ENCODE measurements at places on chromosomes 4 and X.

- DNase-seq = no peak
Measured at GRCh38 chr4:39435659-39436563, 22.8 kb downstream of the RPL9 start.

DNA sequence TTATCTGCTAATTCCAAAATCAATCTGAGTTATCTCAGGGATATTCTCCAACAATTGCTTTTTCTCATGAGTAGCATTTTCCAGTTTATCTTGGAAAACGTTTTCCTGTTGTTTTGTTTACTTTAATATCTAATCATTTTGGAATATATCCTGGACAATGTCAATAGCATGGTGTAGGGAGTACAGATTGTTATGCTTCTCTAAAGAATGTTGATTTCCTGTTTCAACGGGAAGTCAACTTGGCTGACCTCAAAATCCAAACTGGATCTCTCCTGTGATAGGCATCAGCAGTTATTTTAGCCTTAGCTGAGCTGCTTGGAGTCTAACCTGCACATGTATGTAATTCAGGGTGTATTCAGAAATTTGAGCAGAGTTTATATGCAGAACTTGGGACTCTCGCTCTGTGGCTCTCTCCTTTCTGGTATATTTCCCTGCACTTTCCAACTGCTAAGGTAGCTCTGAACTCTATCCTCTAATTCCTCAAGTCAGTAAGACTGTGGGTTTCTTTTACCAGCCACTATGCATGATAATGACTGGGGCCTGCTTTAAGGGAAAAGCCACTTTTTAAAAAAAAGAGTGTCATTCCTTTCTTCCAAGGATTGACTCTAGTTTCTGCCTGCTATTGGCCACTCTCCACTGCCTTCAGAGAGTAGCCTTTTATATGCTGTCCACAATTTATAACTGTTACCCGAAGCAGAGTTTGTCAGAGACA, 7.7 kb downstream of the PRSS48 start:
- no peak for DNase-seq

DNA sequence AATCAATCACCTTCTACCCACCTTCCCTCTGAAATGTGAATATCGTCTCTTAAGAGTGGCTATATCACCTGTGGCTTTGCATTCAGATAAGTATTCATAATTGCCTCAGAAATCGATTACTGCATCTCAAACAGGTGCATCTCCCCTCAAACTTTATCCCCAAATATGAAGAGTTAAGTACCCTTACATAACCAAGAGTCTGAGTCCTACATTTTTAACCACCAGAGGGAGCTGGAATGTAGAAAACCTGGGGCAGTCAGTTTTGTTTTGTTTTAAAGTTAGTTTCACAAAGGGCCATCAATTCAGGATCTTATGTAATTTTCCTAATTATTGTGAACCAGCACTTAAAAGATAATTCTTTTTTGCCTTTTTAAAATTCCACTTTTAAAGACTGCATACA, 5.7 kb downstream of the TCEANC start:
- DNase-seq = no peak

DNA sequence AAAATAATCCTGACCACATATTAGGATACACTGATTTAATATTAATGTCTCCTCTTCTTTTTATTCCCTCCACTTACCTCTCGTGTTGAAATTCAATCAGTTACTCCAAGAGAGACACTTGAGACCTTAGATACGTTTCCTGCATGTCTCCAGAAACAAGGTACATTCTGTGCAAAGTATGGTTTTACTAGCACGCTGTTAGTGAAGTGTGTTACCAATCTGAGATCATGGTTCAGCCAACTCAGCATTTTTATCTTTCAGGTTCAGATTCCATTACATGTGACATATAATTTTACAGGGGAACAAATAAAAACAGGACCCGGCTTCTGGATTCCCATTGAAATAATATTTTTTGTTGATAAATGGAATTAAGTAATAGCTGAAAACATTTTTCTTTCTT, 32.2 kb downstream of the PDLIM5 start:
- no peak for DNase-seq

DNA sequence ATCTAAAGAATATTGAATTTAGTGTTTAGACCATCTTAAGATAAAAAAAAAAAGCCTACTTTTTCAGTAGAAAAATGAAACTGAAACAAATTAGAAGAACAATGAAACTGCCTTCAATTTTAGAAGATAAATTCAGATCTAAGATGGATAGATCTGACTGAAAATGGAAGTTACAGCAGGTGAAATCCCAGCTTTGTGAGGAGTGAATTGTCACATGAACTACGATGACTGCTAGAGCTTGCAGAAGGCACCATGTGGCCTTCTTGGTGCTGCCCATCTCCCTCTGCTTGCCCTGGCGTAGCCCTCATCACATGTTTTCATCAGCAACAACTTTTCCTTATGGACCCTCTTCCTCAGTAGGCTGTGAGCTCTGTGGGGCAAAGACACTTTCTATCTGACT, 51.4 kb upstream of the EMCN start:
- no peak for DNase-seq

DNA sequence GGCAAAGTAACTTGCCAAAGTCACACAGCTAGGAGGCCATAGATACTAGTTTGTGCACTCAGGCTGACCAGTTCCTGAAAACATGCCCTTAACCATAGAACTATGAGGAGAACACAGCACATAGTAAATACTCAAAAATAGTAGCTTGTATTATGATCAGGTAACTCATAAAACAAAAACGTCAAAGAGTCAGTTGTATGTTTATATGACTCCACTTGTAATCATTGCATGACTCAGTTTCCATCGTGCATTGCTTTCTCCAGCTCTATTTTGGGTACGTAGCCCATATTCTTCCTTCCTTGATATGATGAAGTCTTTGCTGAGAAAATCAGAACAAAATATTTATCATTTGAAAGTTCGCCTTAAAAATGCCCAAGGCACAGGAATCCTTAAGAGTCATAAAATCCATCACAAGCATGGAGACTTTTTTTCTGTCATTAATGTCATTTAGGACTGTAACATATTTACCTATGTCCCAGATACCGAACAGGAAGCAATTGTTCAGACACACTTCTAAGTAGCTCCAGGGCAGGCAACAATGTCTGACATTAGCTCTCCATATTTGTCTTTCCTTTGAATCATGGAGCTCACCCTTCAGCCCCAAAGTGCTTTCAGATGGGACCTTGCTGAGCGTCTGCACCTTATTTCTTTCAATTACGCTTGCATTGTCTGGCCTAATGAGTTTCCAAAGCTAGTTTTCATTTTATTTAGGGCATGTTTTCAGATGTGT, 11.2 kb upstream of the MID1 start:
- DNase-seq = no peak

GRCh38 chr4:130393231-130393630, 1297.3 kb downstream of the C4orf33 start:
- no peak for DNase-seq

- DNase-seq = no peak
Measured at GRCh38 chrX:147226801-147227200, 412.3 kb upstream of the CXorf51A start.

GRCh38 chrX:19440713-19441112, 74.6 kb downstream of the MAP3K15 start:
- DNase-seq = no peak

GRCh38 chrX:22526339-22526738, 253.6 kb downstream of the CBLL2 start:
- DNase-seq = no peak

DNA sequence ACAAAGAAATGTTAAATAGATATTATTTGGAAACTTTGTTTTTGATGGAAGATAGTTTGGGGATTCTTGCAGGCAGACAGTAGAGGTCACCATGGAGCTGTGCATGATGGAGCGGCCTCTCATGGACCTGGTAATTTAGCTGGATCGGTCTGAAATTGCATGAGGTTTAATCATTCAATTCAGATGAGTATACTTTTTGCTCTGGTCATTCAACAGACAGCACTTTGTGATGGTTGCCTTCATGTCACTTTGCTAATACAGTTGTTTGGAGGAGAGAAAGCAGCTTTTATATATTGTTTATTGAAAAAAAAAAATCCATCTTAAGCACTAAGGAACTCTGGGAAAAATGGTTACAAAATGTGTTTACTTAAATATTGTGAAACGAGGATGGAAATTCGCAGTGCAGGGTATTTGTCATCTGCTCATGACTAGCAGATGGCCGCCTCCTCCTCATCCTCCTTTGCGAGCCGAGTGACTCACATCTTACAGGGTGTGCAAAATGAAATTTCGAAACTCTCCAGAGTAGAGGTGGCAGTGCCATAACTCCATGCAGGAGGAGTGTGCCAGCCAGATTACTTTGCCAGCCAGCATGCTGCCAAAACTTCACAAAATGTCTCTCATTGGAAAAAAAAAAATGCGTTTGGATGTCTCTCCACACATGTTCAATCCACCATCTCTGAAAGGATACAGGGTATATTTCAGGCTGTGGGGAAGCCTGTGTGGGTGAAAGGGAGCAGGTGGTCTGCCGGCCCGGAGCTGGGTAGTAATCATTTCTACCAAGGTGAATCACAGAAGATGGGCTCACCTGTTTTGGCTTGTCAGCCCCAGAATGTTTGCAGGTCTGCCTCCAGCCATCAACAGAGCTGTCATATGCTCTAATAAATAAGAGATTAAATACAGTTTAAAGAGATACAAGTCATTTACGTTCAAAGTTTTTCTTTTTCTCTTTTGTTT, 314.9 kb upstream of the DIPK2B start:
- peak; percentile 26 for DNase-seq

- DNase-seq = no peak
Measured at GRCh38 chrX:137646472-137646871, 80.5 kb downstream of the ZIC3 start.

DNA sequence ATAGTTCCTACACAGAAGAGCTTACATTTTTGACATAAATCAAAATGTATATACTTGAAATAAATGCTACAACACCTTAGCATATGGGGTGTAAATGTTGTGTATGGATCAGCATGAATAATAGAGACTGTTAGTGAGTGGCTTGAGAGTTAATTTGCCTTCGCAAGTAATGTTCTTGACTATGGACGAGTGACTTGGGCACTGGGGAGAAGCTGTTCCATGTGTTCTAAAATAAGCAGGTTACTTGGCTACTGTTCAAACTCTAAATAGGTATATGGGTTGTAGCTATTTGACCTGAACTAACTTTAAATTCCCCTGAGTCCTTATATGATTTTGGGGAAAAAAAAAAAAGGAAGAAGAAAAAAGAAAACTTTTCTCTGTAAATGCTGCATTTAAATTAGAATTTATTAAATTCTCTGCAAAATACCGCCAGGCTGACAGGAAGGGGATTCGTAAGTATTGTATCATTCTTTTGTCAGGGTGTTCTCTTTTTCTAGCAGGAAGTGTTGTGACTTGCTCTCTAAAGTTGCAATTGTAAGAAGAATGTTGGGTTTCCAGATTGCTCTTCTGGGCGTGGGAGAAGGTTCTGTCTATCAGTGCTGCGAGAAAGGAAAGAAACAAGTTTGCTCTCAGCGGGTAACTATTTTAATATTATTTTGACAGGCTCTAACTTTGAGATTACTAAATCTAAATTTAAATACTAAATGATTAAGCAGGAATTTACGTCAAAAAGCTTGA, 32.2 kb downstream of the PLS3 start:
- DNase-seq = no peak

- DNase-seq = no peak
Measured at GRCh38 chrX:38375891-38376290, 23.5 kb downstream of the OTC start.

DNA sequence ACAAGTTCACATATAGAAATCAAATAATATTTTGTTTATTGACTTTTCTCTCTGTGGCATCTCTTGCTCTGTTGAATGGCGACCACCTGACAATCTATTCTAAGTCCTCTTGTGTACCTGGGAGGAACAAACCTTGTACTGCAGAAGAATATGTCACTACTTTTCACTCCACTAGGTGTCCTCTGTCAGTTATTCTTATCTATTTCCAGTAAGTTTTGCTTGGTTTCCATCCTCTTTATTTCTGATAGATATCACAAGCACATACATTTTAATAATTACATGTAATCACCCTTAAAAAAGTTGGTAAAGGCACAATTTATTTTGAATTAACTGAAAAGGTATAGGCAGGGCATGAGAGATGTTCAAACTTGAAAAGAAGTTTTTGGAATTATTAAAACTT, 238.4 kb downstream of the SNCA start:
- DNase-seq = no peak

GRCh38 chrX:23008431-23009099, 8.8 kb downstream of the DDX53 start:
- no peak for DNase-seq

DNA sequence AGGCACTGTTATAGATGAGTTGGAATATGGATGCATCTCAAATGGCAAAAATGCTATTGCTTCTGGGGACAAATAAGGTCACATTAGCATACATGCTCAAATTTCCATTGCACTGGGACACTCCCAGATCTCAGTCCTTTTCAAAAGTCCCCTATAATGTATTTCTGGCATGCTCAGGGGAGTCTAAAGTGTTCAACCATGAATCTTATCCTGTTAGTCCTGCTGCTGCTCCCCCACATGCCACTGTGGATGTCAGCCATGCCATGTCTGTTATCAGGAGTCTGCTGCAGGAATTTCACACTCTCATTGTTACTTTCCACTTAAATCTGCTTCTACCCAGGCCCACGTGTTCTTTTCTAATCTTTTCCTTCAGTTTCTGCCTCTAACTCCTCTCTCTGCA, 1000.6 kb downstream of the CCSER1 start:
- DNase-seq = no peak

DNA sequence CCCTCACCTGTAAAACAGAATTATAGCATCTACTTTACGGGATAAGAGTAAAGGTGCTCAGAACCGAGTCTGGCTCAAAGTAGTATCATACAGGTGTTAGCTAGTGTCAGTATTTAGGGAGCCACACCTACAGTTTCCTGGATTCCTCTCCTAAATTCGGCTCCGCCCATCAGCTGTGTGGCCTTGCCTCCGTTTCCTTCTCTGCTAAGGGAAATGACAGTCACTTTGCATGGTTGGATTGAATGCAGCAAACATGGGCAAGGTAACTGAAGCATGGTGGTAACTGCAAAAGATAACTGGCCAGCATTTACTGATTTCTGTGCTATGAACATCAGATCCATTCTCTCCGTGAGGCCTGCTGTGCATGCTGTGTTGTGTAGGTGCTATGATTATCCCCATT, 2.8 kb downstream of the PPP1R3F start:
- DNase-seq = peak; percentile 22

DNA sequence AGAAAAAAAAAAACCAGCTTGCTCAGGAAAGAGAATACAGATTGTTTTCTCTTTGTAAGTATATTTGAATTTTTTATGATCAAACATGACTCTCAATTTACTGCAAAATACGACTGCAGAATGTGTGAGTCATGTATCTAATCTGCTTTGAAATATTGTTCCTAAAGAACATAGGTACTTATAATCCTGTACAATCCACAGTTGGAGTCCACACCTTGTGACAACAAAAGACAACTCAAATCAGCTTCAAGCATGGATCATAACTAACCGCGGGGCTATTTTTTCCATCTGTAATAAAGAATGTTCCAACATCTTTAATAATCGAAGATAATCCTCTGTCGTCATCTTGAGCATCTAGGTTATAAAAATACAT, 77.8 kb upstream of the STIM2 start:
- no peak for DNase-seq

DNA sequence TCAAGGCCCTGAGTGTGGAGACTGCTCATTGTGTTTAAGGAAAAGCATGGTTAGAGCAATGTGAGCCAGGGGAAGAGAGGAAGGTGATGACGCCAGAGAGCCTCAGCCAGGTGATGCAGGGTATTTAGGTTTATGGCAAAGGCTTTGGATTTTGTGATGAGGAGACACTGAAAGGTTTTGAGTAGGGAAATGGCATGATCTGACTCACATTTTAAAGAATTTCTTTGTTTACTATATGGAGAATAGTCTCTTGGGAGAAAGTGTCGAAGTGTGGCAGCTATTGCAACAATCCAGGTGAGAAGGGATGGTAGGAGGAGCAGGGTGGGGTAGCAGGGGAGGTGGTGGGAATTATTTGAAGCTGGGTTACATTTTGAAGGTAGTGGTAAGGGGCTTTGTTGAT, 293.4 kb upstream of the IGFBP7 start:
- DNase-seq = no peak

Data from activated T-cell treated with anti-CD3 and anti-CD28 coated beads, Interleukin-2, amount 50 U/mL, for 1 hour (primary cell).